ENCODE measurements at places on chromosomes 3 and 15. TPM values are rescaled to one million over a fixed set of nuclear protein-coding genes. Genes with fewer than 3 reads are reported as not detected.
A peak's percentile ranks its signal among the peaks of the same experiment; 100 is the strongest.

- no peak for DNase-seq
Measured at GRCh38 chr15:101457696-101458095, 31.8 kb downstream of the PCSK6 start.

DNA sequence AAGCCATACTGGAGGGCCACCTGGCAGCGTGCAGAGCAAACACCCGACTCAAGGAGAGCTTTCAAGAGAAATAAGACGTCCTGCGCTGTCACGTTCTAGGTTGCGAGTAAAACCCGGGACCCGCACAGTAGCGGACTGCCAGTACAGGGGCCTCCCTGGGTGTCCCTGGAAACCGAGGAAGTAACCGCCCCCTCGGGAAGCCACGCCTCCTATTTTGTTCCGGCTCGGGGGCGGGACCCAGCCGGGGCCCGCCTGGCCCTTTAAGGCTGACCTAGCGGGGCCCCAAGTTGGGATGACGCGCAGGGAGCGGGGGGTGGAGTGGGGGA is 218 bp upstream of the MAPKAPK3 start:
- peak; percentile 85 for DNase-seq

DNA sequence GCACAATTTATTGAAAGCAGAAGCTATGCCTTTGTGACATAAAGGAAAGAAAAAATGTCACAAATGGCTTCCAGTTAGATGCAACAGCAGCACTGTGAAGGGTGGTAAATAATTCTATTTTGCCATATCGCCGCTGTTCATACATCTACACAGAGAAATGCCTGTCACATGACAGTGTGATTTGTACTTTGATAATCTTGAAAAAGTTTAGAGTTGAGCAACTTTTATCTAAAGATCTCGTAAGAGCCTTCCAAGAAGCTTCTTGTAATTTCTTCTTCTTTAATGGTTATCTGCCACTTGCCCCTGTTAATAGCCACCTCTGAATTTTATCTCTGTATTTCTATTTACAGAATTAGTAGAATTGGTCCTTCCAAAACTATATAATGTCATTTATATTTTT is 192.3 kb downstream of the ATP8B4 start:
- no peak for DNase-seq

The GPD1L gene
- 6.8 TPM for total RNA-seq

The OCA2 gene
- total RNA-seq, result 0.99 TPM

Measured in thymus (tissue), 14 donors.